Stimulated activated CD8-positive, alpha-beta memory T cell treated with anti-CD3 and anti-CD28 coated beads, Interleukin-4, amount 100 ng/mL, for 24 hours (primary cell): ENCODE measurements at places on chromosomes 11 and 22.

DNA sequence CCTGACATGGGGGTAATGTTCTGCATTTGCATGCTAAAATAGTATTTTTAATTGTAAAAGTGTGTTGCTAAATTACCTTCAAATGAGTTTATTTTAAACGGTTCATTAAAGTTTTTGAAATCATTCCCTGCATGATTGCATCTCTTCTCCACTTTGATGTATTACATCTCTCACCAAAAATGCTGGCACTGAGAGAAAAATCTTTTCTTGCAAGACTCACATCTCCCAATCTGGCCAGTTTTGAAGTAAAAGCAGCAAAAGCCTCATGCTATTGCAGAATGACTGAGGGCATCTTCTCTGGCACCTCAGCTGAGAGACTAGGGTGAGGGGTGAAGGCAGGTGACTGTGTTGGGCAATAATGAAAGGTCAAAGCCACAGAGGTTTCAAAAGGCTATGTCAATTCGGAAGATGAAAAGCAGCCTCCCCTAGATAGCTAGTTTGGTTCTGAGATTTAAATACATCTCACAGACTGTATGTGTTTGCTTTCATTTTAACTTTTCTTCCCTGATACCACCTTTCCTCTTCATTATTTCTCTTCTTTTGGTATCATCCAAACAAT, 292.2 kb upstream of the RAG2 start:
- no peak for DNase-seq

GRCh38 chr22:42887523-42888507, 30.7 kb upstream of the ARFGAP3 start:
- DNase-seq = no peak

- no peak for DNase-seq
Observed at GRCh38 chr11:101583251-101584128, at the start of gene TRPC6. Gene TRPC6, minus strand, starts transcription at chr11:101584007. Its CDS starts 504 bp downstream, at chr11:101583503.

DNA sequence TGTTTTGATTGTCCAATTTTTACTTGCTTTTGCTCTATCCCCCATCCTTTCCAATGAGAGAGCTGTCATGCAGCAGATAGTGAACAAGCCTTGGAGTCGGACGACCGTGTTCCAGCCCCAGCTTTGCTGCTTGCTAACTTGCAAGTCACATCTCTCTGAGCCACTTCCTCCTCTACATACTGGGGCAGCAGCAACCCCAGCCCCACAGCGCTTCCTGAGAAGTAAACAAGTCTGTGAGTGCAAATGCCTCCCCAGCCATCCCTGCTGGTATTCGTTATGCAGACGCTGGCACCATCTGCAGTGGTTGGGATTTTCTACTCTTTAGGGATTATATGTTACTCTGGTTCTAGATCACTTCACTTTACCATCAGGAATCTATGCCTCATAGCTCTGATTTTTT, 35.0 kb downstream of the TPBGL start:
- peak; percentile 42 for DNase-seq
